ENCODE measurements at places on chromosomes 4 and X.
A peak's percentile ranks its signal among the peaks of the same experiment; 100 is the strongest.

GRCh38 chr4:123055943-123056342 is 133.5 kb upstream of the NUDT6 start:
- DNase-seq: no peak

GRCh38 chr4:144411119-144411518 is 234.8 kb upstream of the HHIP start:
- DNase-seq: no peak

GRCh38 chrX:114181195-114181594 is 402.7 kb upstream of the HTR2C start:
- no peak for DNase-seq

DNA sequence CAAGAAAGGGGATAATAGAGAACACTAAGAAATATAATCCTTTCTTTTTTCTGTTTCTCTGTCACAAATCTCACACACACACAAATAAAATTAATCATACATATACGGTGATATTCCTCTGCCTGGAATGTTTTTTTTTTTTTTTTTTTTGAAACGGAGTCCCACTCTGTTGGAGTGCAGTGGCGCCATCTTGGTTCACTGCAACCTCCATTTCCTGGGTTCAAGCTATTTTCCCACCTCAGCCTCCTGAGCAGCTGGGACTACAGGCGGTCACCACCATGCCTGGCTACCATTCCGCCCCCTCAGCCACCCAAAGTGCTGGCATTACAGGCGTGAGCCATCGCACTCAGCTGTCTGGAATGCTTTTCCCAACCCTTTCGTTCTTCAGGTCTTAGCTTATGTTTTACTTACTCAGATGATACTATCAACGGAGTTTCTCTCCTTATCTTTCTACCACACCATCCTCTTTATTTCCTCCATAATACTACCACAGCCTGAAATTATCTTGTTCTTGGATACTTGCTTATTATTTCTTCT is 69.3 kb downstream of the ANKRD17 start:
- DNase-seq: no peak

DNA sequence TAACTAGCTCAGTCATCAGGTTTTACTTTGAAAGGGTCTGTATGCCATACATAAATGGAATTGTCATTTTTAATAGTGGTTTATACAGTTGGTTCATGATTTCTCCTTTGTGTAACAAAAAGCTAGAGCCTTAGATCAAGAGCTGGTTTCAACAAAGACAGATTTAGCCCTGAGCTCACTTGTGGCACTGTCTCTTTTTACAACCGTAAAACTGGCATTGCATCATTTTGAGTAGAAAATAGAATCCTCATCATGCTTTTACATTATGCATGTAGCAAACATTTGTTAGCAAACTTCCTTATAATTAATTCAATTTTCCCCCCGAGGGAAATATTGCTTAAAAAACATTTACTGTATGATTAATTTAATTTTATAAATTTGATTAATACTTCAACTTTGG is 1871.5 kb downstream of the ARAP2 start:
- DNase-seq: no peak

DNA sequence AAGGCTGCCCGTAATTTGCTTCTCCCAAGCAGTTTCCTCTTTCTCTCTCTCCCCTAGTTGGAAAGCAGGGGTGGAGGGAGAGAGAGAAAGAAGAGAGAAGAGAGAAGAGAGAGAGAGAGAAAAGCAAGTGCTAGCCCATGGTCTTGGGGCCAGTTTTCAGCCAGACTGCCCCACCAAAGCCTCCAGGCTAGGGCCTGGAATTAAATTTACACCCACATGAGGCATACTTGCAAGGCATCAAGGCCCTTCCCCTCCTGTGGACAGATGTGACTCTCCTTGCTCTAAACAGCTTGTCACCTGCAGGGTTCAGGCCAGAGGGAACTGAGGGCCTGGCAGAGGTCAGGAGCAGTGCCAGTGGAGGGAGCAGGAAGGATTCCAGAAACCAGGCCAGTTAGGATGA is 1.7 kb upstream of the CXCR3 start:
- DNase-seq: no peak

DNA sequence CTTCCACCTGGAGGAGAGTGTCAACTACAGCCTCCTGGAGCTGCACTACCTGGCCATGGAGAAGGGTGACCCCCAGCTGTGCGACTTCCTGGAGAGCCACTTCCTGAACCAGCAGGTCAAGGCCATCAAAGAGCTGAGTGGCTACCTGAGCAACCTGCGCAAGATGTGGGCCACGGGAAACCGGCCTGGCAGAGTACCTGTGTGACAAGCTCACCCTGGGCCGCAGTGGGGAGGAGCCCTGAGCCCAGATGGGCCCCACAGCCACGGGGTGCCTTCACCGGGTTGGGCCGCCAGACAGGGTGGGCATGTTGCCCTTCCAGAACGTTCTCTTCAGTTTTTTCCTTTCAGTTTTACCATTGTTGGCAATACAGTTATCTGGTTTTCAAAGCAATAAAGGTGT is 15.2 kb upstream of the FAM47A start:
- DNase-seq: no peak

GRCh38 chr4:43136752-43137151 is 244.2 kb downstream of the GRXCR1 start:
- no peak for DNase-seq

DNA sequence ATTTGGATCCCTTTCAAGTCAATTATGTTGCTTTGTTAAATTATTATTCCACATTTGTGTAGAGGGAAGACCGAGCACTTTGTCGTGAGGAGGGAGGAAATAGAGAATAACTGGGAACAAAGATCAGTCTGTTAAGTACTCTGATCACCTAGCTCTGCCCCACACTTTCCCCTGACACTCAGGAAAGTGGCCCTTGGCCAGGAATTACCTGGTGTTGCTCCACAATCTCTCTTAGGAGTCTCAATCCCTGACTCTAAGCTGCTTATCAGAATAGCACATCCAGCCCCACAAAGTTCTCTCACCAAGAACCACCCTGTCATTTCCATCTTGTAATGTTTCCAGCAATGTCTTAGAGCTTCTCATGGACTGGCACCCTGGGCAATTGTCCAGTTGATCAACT is 83.8 kb upstream of the BMPR1B start:
- no peak for DNase-seq

- no peak for DNase-seq
Observed at GRCh38 chr4:151801547-151802516, 41.0 kb upstream of the GATB start.

GRCh38 chrX:2875798-2876399 is 47.2 kb downstream of the GYG2 start:
- DNase-seq: no peak

DNA sequence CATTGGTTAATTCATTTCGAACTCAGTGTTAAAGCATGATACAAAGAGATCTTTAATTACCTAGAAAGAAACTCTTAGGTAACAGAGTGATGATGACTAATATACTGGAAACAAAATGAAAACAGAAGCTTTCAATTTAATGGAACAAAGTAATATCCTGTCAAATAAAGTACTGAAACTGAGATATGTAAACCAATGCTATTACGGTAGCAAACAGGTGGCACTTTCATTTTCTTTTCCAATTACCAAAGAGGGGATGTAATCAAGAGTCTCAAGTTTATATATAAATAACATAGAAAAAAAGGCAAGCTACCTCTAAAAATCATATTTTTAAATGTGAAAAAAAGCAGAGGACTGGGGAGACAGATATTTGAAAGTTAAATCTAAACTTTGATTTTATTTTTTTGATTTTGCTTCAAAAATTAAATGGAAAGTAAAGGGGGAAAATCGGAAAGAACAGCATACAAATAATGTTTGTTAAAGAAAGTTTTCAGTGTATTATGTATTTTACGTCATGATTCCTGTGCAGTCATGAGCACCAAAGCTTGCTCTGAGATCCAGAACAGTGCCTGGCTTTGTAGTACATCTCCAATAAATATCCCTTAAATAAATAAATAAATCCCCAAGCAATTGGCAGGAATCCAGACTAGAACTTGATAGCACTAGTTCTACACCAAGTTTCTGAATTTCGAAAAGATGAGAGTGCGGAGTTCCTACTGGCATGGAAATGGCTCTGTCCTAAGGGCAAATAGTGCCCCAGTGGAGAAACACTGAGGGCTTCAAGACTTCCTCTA is 25.0 kb upstream of the RAPGEF2 start:
- DNase-seq: no peak

- DNase-seq: no peak
Observed at GRCh38 chr4:128793859-128794672, 15.4 kb upstream of the JADE1 start.

DNA sequence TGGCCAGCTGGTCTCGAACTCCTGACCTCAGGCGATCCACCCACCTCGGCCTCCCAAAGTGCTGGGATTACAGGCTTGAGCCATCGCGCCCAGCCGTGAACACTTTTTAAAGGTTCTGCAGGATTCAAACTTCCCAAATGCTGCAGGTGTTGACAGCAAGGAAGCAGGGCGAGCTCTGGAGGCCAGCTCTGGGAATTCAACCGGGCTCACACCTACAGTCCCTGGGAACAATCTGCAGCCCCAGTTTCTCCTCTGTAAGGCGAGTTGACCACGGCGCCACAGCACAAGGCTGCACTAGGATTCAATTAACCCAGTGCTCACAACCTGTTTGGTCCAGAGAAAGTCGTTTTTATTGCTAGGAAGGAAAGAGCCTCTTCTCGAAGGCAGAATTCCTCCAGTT is 1.6 kb downstream of the MTNR1A start:
- no peak for DNase-seq

GRCh38 chrX:2650865-2651264 is 40.2 kb upstream of the CD99 start:
- DNase-seq: no peak

GRCh38 chrX:56248492-56248891 is 16.3 kb downstream of the KLF8 start:
- no peak for DNase-seq

DNA sequence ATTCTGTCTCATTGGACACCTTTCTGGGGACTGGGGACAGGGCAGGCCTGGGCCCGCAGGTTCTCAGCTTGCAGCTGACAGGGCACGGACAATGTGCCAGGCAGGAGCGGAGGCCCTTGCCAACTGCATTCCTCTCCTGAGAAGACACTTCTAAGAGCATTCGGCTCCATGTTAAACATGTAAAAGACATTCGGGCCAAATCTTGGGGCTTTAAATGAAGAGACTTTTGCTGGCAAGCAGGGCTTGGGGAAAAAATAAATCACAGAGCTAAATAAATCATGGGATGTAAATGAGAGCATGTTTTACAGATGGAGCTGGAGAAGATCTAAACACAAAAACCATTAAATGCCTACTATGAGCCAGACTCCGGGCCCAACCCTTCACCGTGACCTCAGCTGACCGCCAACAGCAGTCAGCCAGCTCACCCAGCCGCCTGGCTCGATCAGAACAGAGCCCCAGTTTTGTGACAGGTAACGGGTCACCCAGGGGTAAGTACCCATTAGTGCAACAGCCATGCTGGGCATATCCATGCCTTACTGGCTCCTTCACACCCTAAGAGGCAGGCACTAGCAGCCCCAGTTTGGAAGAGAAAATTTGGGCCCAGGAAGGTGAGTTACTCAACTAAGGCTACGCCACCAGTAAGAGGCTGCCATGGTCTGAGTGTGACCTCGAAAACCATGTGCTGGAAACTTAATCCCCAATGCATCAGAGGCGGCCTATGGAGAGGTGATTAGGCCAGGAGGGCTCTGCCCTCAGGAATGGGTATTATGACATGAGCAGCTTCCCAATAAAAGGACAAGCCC is 14.7 kb downstream of the WDR1 start:
- DNase-seq: no peak

DNA sequence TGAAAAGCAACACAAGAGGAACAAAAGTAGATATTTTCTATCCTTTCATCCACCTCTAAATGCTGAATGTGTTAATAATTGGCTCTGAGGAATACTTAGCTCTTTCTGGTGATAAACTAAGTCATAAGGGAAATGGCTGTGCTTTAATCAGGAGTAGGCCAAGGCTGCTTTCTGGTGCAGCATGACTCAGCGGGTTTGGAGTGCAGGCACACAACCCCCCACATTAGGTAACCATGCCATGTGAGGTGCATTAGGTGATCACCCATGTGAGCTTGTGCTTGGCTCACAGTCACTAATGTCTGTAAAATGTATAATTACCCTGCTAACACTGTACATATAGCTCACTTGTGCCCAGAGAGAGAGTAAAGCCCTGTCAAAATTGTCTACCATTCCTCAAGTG is 57.2 kb downstream of the USP38 start:
- no peak for DNase-seq

DNA sequence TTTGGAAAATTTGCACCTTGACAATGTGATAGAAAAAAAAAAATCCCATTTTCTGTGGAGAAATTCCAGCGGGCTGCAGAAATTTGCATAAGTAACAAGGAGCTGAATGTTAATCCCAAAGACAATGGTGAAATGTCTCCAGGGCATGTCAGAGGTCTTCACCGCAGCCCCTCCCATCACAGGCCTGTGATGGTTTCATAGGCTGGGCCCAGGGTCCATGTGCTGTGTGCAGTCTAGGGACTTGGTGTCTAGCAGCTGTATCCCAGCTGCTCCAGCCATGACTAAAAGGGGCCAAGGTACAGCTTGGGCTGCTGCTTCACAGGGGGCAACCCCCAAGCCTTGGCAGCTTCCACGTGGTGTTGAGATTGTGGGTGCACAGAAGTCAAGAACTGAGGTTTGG is 85.2 kb downstream of the ADGRA3 start:
- DNase-seq: no peak

- DNase-seq: no peak
Observed at GRCh38 chr4:8542776-8543525, 37.2 kb upstream of the GPR78 start.

GRCh38 chrX:149631234-149632165 is at the start of gene TMEM185A:
TSS of gene TMEM185A (minus strand) at chrX:149631792. CDS start at chrX:149631580, 212 bp downstream.
- DNase-seq: peak; percentile 8

GRCh38 chrX:44239036-44239435 is 104.4 kb downstream of the EFHC2 start:
- no peak for DNase-seq

- DNase-seq: no peak
Observed at GRCh38 chrX:148960060-148960459, 459.6 kb downstream of the AFF2 start.

- DNase-seq: no peak
Observed at GRCh38 chrX:39766085-39766726, 331.6 kb downstream of the BCOR start.

- no peak for DNase-seq
Observed at GRCh38 chr4:45438047-45438446, 685.8 kb downstream of the GABRG1 start.

Measured in cortex of kidney (tissue), 1 donor.